D341Med (cell line): ENCODE measurements at places on chromosomes 1 and 21.

DNA sequence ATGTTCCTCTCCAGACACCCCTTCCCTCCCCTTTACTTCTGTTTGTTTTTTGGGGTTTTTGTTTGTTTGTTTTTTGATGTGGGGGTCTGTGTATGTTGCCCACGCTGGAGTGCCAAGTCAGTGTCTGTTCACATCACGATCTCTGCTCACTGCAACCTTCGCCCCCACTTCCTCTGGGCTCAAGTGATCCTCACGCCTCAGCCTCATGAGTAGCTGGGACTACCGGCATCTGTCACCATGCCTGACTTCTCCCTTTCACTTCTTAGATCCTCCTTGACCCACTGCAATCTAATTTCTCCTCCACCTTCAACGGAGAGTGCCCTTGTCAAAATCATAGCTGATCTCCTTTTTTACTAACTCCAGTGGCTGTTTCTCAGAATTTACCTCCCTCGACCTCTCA, 100.7 kb upstream of the KIF26B start:
- no peak for DNase-seq

- no peak for DNase-seq
Observed at GRCh38 chr21:42939582-42940413, 14.4 kb upstream of the ERVH48-1 start.

DNA sequence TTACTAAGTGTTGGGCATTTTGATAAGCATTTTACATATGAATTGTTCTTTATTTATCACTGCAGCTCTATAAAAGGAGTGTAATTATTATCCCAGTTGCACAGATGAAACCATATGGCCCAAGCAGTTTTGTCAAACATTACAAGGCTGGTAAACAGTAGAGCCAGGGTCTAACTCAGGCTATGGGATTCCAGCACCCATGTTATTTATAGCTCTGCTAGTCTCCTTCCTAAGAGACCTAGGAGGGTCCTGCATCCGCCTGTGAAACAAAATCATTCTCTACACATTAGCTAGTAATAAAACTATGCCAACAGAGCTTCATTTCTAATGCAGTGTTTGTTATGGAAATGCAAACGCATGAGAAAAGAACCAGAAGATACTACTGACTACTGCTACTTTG, 58.6 kb downstream of the IL23R start:
- DNase-seq, result no peak

- DNase-seq, result no peak
Observed at GRCh38 chr1:115225993-115226685, 111.9 kb downstream of the NGF start.

- DNase-seq, result peak; percentile 63
Observed at GRCh38 chr1:247822060-247822459, 1.9 kb downstream of the OR14A16 start.

DNA sequence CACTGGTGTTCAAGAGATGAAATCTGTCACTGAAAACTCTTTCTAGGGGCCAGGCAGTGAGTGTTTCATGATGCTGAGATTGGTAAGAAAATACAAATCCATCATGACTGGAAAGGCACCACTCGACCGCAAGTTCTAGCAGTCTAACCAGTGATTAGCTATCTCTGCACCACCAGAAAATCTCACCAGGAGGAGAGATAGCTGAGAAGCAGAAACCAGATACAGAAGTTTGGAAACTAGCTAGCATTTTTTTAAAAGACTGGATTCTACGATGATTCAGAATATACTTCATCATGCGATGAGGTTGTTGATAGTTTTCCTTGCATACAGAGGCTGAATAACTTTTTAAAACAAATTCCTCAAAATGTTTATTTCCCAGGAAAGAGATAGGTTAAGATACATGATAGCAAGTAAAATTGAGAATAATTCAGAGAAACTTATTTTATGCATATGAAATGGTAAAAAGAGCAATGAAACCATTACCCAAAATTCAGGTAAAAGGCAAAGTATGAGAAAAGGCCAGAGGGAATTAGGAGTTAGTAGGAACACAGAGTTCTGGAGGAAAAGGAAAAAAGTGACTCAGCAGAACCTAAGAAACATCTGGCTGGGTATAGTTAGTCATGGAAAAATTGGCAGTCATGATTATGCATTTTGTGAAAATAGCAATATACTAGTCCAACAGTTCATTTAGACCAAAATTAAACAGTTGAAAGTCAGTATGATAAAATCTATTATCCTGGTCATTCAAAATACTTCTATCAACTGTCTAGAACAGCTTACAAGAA, 3.3 kb upstream of the F3 start:
- no peak for DNase-seq

GRCh38 chr1:210248341-210248740, 15.7 kb downstream of the SERTAD4 start:
- DNase-seq, result no peak

- DNase-seq, result no peak
Observed at GRCh38 chr1:214688891-214689290, 85.9 kb downstream of the CENPF start.

- DNase-seq, result no peak
Observed at GRCh38 chr1:119359730-119360129, 8.9 kb upstream of the HAO2 start.

DNA sequence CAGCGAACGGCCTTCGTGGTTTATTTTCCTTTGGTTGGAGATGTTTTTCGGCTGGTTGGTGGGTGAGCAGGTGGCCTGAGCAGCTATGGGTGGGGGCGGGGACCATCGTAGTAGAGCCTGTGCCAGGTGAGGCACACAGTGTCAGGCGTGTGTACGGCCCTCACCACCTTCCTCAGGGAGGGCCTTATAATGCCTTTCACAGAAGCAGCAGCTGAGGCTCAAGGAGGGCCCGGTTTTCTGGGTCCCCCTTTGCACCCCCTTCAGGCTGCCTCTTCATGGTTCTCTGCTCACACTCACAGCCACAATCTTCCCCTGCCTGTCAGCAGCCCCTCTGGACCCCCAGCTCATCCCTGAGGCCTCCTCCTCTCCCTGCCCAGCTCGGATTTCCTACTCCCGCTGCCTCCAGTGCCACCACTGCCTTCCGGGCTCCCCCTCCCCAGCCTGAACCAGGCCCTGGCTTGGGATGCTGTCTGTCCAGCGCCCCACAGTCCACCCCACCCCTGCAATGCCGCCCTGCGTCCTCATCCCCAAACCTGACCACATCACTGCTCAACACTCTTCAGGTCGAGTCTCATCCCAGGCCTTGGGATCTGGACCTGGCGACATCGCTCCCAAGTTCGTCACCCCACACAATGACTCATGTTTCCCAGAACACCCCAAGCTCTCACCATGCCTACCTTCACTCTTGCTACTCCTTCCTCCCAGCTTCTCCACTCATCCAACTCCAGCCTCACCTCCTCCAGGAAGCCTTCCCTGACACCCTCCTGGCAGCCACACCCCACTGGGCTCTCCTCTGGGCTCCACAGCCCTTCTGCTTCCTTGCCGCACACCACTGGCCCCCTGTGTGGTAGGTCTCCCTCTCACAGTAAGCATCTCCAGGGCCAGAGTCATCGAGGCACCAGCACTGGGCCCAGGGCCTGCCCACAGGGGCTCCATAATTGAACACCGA, 53.9 kb downstream of the DMRTB1 start:
- DNase-seq, result no peak

GRCh38 chr1:201795066-201795465, 33.9 kb upstream of the IPO9 start:
- DNase-seq, result no peak

DNA sequence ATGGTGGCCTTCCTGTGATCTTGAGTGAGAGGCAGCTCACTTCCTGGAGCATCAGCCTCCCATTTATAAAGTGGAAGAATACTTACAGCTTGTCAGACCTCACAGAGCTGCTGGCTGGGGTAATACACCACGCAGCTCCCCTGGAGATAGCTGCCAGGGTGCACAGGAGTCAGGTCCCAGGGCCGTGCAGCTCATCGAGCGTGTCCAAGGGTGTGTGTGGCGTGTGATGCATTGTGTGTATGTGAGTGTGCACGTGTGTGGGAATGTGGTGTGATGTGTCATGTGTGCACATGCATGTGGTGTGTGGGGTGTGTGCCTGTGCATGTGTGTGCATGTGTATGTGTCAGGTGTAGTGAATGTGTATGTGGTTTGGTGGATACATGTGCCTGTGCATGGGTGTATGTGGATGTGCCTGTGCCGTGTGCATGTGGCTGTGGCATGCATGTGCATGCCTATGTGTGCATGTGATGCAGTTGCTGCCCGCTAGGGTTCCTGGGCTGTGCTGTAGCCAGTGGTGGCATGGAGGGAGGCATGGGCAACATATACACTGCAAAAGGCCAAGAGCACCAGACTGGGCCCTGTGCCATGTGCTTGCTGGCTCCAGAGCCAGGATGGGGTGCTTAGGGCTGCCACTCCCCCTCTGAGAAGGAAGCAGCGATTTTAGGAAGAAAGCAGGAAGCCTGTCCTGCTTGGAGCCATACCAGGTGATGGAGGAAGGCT, 24.6 kb downstream of the WNT3A start:
- no peak for DNase-seq

- DNase-seq, result no peak
Observed at GRCh38 chr21:16180614-16181013, 450.8 kb downstream of the USP25 start.

DNA sequence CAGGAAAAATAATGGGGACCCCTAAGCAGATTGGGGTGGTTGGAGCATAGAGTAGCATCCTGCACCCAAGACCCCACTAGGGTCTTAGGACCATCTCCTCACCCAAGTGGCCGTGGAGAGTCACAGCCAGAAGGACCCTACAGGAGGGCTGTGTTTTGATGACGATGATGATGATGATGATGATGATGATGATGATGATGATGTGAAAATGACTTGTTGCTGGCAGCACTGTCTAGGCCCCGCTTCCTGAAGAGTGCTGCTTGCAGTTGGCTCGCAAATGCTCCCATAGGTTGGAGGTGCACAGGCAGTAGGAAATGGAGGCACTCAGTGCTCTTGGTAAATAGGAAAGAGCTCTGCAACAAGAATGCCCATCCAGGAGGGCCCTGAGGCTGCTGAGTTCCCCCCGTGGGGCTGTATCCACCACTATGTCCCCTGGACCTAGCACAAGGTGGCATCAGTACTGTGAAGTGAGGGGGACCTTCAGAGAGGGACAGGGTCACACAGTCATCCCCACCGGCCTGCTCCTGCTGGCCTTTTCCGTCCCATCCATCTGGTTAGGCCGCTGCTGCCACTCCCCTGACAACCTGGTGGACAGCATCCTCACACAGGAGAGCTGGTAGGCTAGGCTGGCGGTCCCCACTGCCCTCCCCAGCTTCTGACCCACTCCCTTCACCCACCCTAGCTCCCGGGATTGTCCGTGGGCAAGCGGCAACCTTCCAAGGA, 139.6 kb downstream of the FOXD2 start:
- no peak for DNase-seq

GRCh38 chr1:186575348-186575747, 104.9 kb downstream of the PTGS2 start:
- no peak for DNase-seq
